Neuronal stem cell (in vitro differentiated cells): ENCODE measurements at places on chromosomes 7 and 10.
A peak's percentile ranks its signal among the peaks of the same experiment; 100 is the strongest.

DNA sequence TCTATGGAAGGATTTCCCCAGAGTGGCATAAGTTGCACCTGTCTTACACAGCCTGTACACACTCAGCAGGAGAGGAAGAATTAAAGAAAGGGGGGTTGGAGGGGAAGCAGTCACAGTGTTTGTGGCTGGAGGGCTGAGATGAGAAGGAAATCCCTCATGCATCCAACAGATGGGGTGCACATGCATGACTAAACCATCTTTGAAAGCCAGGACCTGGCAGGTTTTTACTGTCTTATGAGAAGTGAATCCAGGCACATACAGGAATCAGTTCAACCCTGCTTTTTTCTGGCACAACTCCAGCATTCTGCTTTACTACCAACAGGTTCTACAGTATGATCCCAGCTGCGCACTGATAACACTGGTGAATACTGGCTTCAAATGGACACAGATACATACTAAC, 107.7 kb downstream of the CACNA2D1 start:
- DNase-seq = no peak

- DNase-seq = no peak
Measured at GRCh38 chr10:123677556-123677955, 11.4 kb downstream of the GPR26 start.

DNA sequence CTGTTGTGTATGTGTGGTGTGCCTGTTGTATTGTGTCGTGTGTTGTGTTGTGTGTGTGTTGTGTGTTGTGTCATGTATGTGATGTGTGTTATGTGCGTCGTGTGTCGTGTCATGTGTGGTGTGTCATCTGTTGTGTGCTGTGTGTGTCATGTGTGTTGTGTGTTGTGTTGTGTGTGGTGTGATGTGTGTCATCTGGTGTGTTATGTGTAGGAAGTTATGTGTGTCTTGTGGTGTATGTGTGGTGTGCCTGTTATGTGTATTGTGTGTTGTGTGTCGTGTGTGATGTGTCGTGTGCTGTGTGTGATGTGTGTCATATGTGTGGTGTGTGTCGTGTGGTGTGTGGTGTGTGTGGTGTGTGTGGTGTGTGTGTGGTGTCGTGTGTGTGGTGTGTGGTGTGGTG, 145.2 kb downstream of the DNAJB6 start:
- DNase-seq = no peak

DNA sequence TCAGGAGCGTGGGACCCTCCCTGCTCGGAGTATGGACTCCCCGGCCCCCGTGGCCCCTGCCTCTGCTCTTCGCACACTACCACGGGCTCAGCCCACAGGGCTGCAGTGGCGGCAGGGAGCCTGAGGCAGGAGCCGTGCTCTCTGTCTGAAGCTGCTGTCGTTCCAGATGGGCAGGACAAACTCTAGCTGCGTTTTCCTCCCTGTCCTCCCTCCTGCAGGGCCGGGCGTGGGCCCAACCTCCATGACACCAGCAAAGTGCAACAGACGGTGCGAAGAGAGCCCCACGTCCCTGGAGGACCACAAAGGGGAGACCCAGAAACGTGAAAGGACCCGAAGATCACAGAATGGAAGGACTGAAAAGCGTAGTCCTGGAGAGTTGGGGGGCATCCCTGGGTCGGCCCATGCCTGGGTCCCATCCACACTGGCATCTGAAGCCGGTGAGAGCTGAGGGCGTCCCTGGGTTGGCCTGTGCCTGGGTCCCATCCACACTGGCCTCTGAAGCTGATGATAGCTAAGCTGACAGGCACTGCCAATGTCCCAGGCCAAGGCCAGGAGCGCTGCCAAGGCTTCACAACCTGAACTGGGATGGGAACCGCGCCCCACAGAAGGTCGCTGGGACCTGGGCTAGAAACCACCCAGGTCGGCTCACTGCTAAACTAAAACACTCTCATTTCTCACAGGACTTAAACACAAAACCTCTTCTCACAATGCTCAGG, 267.0 kb downstream of the MAD1L1 start:
- DNase-seq = no peak

DNA sequence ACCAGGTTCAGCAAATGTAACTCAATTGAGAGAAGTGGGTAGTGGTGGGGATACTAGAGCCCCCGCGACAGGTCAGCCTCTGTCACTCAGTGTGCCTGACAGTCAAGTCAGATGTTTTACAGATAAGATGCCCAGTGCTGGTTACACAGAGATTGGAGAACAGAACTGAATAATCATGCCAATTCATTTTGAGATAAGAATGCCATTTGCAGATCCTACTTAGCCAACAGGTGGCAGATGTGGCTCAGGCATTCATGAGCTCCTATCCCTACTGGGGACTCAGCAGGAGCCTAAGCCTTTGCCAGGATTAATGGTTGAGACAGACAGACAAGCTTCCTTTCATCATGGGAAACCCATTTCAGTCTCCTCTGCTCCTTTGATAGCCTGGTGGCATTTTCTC, 137.8 kb downstream of the MAPK8 start:
- peak; percentile 29 for DNase-seq

DNA sequence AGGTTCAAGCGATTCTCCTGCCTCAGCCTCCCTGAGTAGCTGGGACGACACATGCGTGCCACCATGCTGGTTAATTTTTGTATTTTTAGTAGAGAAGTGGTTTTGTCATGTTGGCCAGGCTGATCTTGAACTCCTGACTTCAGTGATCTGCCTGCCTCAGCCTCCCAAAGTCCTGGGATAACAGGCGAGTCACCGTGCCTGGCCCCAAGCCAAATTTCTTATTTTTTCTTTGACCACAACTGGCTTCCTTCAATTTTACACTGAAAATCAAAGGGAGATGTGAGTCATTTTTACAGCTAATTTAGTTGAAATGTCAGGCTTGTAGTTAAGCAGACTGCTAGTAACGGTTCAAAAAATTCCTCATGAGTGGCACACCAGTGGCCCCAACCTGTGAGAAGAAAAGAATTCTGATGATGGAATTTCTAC, 7.8 kb downstream of the RNF216 start:
- DNase-seq = no peak

GRCh38 chr7:22683379-22683778, 43.6 kb upstream of the IL6 start:
- DNase-seq = no peak

DNA sequence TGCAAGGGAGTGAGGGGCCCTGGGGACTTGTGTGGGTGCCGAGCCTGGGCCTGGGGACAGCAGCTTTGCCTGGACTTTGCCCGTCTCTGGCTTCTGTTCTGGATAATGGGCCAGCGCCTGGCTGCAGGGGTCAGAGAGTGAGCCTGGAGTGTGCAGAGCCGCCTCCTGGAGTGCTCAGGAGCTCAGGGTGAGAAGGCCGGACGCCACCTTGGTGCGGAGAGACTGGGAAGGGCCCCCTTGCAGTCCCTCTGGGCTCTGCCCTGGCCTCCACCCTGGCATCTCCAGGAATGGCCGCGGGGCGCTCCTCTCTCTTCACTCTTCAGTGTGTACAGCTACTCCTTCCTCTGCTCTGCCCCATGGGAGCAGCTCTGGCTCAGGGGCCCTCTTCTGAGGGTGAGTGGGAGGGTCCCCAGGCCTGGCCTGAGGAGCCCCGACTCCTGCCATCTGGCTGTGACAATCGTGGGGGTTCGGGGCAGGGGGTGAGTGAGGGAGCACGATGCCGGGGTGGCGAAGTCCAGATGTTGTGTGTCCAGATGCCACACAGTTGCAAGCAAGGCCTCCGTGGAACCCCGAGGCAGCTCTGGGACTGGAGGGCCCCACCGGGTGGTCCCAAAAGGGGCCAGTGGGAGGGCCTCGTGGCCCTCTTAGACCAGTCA, 187.1 kb downstream of the DNAJB6 start:
- no peak for DNase-seq

- DNase-seq = peak; percentile 32
Measured at GRCh38 chr10:48670978-48671913, 13.4 kb upstream of the WDFY4 start.

- DNase-seq = no peak
Measured at GRCh38 chr10:114911801-114912469, 26.1 kb upstream of the TRUB1 start.

- no peak for DNase-seq
Measured at GRCh38 chr7:74495112-74496086, 41.7 kb downstream of the GTF2IRD1 start.

- DNase-seq = no peak
Measured at GRCh38 chr10:36840788-36841187, 284.6 kb upstream of the ANKRD30A start.

DNA sequence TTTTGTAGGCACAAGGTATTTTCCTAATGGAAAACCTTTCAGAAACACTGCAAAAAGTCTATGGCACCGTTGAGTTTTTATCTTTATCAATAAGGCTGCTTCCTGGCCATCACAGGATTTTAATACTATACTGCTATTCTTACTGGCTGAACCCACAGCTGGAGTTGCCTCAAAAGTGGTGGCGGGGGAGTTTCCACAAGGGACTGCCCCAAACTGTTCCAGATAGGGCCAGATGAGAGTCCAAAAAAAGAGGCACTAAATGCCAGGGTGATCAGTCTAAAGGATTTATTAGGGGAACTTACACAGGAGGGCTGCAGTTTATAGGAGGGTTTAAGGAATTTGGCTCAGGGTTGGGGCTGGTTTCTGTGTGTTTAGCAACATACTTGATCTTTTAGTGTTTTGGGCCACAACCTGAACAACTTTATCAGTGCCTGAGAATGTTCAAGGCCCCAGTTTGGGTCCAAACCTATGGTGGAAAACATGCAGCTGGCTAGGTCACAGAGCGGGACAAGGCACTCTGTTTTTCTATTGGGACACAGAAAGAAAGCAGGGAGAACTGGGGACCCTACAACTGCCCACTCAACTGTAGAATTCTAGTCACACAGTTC, 41.4 kb downstream of the STAM start:
- DNase-seq = no peak

DNA sequence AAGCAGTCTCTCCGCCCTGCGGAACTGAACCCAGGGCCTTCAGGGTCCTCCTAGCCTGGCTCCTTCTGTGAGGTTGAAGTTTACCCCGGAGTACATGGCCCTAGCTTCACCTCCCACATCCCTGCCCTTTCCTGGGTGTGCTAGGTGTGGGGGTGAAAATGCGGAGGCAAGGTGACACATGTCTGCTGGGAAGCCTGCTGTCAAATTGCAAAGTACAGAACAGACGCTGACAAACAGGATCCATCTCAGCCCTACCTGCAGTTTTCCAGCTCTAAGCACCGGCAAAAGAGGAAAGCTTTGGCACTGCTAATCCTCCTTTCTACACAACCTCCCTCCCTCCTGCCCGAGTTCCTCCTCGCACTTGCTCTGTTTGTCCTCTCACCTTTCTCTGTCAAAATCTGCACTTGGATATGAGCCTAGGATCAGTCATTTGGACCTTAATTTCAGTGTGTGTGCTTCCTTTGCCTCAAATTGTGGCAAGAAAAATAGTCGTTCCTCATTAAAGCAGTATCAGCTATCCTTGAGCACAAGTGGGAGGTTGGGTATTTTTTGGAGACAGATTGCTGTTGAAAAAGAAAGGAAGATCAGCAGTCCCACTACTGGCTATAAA, 14.4 kb upstream of the GPR15LG start:
- no peak for DNase-seq

GRCh38 chr7:17646253-17646956, 293.9 kb downstream of the SNX13 start:
- no peak for DNase-seq

DNA sequence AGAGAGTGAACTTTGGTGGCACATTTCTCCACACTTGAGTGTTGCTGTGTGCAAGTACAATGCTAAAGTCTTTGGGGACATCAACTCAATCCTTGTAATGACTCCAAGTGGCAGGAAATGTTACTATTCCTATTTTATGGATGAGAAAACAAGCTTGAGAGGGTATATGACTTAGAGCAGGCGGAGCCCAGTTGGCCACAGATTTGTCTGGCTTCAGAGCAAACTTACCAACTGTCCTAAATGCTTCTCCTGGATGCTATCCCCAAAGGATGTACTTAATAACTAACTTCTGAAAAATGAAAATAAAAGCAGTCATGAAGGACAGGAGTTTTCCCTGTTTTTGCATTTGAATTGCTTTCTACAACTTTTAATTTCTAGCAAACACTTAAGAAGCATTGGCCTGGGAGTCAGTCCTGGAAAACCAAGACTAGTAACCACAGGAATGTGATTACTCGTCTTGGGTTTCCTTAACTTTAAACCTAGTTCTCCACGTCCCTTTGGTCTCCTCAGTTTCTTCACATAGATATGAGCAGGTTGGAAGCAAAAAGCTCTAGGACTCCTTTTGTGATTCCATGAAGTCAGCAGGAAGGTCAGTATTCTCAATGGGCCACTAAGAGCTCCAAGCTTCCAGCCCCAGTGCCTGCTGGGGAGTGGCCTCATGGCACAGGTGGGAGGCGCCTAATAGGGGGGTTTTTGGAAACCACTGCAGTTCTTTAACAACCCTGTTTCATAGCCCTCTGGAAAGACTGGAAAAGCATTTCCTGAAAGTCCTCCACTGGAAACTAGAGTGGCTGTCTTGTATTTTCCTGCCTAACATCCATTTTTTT, 140.8 kb downstream of the GLCCI1 start:
- no peak for DNase-seq

GRCh38 chr10:10508211-10508610, 509.5 kb upstream of the CELF2 start:
- no peak for DNase-seq

DNA sequence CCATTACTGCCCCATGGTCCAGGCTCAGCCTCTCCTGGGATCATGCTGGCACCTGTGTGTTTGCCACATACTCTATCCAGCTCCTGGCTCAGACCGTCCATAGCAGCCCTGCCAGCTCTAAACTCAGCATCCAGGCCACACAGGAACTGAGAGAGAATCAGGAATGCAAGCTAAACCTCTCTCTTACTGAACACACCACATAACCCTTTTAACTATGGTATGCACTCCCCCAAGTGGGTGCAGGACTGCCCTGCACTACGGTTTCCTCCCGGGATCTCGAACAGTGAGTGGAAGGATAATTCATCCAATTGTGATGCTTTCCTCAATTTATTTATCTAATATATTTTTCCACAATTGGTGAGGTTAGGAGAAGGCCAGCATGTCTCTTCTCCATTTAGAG, 17.1 kb upstream of the ZNF800 start:
- DNase-seq = no peak

DNA sequence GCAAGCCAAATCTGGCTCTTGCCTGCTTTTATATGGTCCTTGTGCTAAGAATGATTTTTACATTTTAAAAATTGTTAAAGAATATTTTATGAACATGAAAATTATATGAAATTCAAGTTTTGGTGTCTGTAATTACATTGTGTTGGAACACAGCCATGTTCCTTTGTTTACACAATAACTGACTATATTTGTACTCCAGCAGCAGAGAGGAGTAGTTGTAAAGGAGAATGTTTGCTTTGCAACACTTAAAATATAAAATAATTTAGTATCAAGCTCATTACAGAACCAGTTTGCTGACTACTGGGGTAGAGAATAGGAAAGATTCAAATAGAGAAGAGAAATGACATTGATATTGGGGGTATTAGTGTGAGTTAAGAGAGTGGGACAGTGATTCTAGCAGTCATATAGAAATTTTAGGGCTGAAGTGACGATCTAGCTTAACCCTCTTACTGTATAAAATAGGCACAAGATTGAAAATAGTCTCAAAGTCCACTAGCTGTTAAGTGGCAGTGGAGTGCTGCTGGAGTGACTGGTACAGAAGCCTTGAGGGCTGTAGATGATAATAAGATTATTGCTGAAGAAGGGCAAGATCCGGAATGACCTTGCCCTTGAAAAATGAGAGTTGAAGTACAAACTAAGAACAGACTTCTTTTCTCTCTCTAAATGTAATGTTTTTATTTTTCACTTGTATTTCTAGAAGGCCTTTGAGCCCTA, 28.2 kb downstream of the SGPL1 start:
- DNase-seq = no peak

GRCh38 chr10:117555017-117555416, 12.5 kb downstream of the EMX2 start:
- DNase-seq = no peak
